AG10803 (cell line): ENCODE measurements at places on chromosomes 3 and 15.

- no peak for DNase-seq
Measured at GRCh38 chr3:128473737-128474136, 7.0 kb upstream of the DNAJB8 start.

GRCh38 chr3:194989241-194989640 is 281.7 kb downstream of the XXYLT1 start:
- DNase-seq, result peak; percentile 5

GRCh38 chr15:28091313-28091712 is 7.8 kb downstream of the OCA2 start:
- DNase-seq, result no peak

GRCh38 chr15:69841113-69841828 is 256.4 kb downstream of the TLE3 start:
- DNase-seq, result peak; percentile 34

DNA sequence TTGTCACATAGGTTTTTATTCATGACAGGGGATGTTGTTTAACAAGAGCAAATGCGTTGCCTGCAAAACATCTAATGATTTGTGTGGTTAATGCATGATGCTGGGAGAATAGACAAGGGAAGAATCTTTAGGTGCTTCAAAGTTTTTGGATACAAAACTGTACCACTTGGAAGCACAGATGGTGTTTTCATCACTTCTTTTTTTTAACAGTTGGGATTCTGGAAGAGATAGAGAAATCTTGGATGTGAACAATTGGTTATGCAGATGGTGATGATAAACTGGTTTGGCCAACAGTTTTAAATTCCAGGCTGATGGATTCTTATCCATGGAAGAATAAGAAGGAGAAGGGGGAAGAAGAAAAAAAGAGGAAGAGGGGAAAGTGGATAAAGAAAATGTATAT is 379.4 kb downstream of the KCNH8 start:
- no peak for DNase-seq

GRCh38 chr15:34644061-34644460 is 60.6 kb upstream of the GOLGA8B start:
- peak; percentile 77 for DNase-seq

- DNase-seq, result no peak
Measured at GRCh38 chr3:40852712-40853111, 328.0 kb downstream of the ZNF621 start.

DNA sequence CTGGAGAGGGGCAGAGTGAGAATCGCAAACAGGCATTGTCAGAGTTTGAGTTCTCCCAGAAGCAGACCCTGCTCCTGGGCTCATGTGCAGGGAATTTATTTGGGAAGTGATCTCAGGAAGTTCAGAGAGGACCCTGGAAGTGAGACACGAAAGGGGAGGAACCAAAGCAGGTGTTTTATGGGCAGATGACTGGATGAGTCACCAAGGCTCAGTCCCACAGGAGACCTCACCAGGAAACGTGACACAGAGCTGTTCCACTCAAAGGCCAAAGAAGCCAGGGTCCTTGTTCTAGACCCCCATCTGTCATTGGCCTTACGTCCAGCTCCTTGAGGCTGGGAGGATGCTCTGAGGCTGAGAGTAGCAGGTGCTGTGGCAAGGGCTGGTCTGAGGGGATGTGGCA is 43.4 kb upstream of the SEC22A start:
- no peak for DNase-seq

GRCh38 chr3:134608771-134609435 is 41.9 kb downstream of the KY start:
- DNase-seq, result no peak

- no peak for DNase-seq
Measured at GRCh38 chr3:196332168-196332567, 6.0 kb downstream of the TM4SF19 start.

DNA sequence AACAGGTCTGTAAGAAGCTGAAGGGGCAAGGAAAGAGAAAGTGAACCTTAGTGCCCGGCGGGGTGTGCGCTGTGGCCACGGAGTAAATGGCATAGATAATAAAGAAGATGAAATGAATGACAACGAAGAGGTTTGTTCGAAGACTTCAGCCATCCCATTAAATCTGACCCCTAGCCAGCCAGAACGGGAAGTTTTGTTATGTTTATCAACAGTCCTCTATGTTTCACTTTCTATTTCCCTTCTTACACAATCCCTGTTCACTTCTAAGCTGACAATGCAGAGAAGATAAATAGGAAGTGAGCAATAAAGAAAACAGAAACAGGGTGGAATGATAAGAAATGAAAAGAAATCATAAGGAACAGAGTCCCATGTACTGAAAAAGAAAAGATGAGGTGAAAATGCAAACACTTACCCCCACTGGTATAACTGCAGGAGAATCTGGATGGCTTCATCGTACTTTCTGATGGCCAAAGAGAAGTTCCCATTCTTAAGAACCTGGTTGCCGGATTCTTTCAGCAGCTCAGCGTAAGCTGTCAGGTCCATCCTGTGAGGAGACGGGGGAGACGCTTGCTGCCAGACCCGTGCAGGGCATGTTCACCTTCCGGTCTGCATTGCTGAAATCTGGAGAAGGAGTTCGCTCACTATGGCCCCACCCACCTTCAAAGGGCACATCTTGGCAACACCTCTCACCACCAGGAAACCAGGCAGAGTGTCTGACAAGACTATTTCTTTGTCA is 36.8 kb downstream of the TRANK1 start:
- DNase-seq, result peak; percentile 44

- DNase-seq, result no peak
Measured at GRCh38 chr15:100783760-100784492, 95.7 kb upstream of the ALDH1A3 start.

GRCh38 chr15:76398317-76399104 is 61.9 kb downstream of the ISL2 start:
- DNase-seq, result no peak

GRCh38 chr3:170804078-170804477 is 65.9 kb downstream of the RPL22L1 start:
- DNase-seq, result no peak

DNA sequence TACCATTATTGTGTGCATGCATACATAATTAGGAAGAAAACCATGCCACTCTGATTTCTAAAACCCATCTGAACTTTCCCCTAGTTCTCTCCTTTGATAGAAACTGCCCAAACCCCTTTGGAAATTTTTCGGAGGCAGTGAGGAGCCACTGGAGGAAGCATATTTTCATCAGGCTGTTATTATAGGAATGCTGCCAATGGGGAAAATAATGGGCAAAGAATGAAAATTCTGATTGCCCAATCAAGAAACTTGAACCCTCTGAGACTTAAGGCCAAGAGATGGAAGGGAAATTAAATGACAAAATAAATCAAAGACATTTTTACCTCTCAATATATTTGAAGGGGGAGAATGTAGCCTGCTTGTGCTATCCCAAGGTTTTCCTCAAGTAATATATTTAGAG is 376.0 kb upstream of the PDZRN3 start:
- peak; percentile 16 for DNase-seq

DNA sequence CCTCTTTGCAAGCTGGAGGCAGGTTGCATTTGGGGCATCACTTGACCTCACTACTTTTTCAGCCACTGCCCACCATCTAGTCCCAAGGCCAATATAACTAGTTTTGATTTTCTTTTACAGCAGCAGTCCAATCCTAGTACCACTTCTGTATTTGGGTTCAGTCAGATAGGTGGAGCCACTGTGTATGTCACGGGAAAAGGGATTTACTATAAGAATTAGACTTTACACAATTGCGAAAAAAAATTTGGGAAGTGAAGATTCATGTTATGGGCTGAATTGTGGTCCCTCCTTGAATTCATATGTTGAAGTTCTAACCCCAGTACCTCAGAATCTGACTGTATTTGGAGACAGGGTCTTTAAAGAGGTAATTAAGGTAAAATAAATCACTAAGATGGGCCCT is 37.4 kb upstream of the NMNAT3 start:
- no peak for DNase-seq

GRCh38 chr3:13080591-13080990 is 7.4 kb upstream of the IQSEC1 start:
- DNase-seq, result peak; percentile 24

DNA sequence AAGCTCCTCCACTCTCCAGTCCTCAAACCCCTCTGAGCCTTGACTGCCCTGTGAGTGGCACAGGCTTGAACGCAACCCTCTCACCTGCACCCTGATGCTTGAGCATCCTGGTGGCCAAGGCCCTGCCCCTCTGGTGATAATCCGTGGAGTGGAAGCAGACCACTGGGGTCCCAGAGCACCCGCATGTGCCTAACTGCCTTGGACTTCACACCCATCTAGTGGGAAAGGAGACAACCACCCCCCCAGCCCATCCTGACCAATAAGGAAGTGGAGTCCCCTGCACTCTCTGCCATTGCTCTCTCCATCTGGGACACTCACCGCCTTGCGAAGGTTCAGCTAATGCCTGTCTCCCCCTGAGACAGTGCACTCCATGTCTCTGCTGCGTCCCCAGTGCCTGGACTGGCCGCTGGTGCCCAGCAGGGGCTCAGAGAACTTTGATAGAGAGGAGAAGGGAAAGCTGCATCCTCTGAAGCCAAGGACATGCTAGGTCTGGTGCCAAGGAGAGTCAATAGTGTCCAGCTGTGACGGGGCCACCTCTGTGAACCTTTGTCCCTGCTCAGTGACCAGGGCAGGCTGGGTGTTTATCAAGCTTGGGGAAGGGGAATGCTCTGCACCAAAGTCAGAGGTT is 3.4 kb downstream of the KLF15 start:
- no peak for DNase-seq

- no peak for DNase-seq
Measured at GRCh38 chr15:68774120-68774519, 46.6 kb downstream of the ANP32A start.

GRCh38 chr15:90020021-90020735 is 19.1 kb downstream of the ZNF710 start:
- no peak for DNase-seq

DNA sequence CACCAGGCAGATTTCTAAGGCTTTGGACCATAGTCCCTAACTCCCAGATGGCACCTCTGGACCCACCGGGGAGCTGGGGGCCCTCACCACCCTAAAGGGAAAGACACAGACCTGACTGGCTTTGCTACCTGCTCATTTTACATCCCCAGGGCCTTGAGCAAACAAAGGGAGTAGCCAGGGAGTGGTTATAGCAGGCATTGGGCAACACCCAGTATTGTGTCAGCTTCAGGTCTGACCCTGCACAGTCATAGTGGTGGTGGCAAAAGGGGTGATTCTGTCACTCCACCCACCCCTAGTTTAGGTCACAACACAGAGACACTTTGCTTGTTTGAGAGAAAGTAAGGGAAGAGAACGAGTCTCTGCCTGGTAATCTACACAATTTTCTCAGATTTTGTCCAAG is 352.5 kb downstream of the DIPK2A start:
- DNase-seq, result no peak

DNA sequence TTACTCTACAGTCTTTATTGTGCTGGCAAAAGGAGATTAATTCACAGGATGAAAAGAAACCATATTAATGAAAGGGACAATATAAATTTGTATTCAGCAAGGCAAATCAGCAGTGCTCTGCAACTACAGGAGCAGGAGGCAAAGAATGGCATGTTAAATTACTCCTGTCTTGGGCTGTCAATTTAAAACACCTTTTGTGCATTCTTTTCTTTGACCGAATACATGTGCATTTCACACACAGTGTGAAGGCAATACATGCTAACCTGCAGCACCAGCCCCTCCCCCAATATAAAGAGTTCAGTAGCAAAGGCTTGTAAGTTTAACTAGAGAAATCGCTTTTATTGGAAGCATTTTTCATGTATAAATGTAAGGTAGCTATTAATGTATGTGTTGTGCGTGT is 275.2 kb upstream of the TOPAZ1 start:
- no peak for DNase-seq

GRCh38 chr15:67717776-67718175 is 107.5 kb upstream of the SKOR1 start:
- peak; percentile 5 for DNase-seq

- DNase-seq, result no peak
Measured at GRCh38 chr3:184011937-184012889, 5.5 kb downstream of the ABCC5 start.

- DNase-seq, result no peak
Measured at GRCh38 chr15:74656935-74657535, 38.8 kb downstream of the EDC3 start.

- peak; percentile 74 for DNase-seq
Measured at GRCh38 chr3:107198581-107199181, 178.6 kb upstream of the CCDC54 start.

GRCh38 chr15:66758844-66759243 is 56.8 kb downstream of the SMAD6 start:
- no peak for DNase-seq

DNA sequence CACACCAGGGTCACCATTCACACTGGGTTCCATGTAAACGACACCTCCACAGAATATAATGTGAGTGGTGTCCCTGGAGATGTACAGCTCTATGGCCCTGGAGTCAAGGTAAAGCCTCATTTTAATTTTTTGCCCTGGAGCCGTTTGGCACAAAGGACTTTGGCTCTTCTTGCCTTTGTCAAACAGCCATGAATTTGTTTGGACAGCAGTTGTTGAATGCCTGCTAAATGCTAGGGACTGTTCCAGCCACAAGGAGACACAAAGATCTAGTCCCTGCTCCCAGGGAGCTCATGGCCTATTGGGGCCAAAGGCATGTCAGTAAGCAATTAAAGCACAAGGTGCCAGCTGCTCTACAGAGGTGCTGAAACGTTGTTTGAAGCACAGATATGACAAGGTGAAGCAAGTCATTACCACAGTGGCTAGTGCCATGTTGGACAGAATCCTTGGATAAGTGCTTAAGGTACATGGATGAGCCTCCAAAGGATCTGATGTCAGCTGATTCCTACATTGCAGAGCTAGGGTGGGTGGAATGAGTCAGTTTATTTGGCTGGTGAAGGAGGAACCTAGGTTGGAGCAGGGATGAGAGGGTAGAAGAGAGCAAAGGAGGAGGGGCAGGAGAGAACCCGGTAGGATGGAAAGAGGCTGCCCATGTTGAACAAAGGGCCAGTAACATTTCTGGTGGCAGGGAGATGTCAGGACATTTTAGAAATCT is 171.9 kb upstream of the CTDSPL start:
- DNase-seq, result no peak

- no peak for DNase-seq
Measured at GRCh38 chr15:59119625-59120024, 14.7 kb downstream of the CCNB2 start.
